Neuronal stem cell (in vitro differentiated cells): ENCODE measurements at places on chromosomes 16 and 17.

- H3K36me3 ChIP-seq, result peaks cover 28% of the 10 kb centered on the region
- H3K27me3 ChIP-seq, result no peaks in the 10 kb centered on the region
- H3K27ac ChIP-seq, result no peak overlapping the region
- no peak overlapping the region for H3K4me3 ChIP-seq
- no peak for DNase-seq
- H3K4me1 ChIP-seq, result no peaks in the 10 kb centered on the region
Measured at GRCh38 chr17:5413682-5414081, 5.8 kb downstream of the NUP88 start.

- H3K4me1 ChIP-seq, result peaks cover 13% of the 10 kb centered on the region
- H3K27ac ChIP-seq, result peak overlapping the region; percentile 79
- peak overlapping the region; percentile 75 for H3K4me3 ChIP-seq
- no peaks in the 10 kb centered on the region for H3K36me3 ChIP-seq
- peak; percentile 79 for DNase-seq
Measured at GRCh38 chr17:980406-981291, 1.1 kb upstream of the NXN start.

DNA sequence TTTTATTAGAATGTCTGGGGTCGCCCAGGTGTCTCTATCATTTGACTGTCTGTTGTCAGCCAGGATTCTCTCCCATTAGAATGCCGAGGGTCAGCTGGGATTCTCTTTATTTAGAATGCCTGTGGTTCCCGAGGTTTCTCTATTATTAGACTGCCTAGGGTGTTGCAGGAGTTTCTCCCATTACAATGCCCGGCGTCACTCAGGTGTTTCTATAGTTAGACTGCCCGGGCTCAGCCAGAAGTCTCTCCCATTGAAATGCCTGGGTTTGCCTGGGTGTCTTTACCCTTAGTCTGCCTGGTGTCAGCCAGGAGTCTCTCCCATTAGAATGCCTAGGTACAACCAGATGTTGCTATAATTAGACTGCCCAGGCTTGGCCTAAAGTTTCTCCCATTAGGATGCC, 2252.0 kb downstream of the TP53TG3F start:
- DNase-seq, result no peak
- H3K36me3 ChIP-seq, result no peaks in the 10 kb centered on the region
- H3K27me3 ChIP-seq, result no peaks in the 10 kb centered on the region
- no peaks in the 10 kb centered on the region for H3K4me1 ChIP-seq

DNA sequence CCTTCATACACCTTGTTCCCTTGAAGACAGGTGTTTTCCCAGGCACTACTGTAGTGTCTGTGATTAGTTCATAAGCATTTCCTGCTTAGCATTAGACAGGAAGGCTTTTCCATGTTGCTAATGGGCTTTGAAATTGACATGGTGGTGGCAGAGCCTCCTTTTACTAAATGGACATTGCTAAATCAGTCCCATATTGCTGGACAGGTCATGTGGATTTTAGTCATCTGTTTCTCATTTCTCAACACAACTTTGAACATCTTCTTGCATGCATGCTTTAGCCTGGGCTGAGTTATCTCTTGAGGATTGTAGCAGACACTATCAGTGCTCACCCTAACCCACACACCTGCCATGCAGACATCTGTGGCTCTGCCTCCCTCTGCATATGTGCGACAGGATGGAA, 13.7 kb upstream of the BCO1 start:
- no peak overlapping the region for H3K4me3 ChIP-seq
- no peak overlapping the region for H3K27ac ChIP-seq
- peaks cover 7% of the 10 kb centered on the region for H3K4me1 ChIP-seq
- DNase-seq, result no peak
- H3K36me3 ChIP-seq, result no peaks in the 10 kb centered on the region

DNA sequence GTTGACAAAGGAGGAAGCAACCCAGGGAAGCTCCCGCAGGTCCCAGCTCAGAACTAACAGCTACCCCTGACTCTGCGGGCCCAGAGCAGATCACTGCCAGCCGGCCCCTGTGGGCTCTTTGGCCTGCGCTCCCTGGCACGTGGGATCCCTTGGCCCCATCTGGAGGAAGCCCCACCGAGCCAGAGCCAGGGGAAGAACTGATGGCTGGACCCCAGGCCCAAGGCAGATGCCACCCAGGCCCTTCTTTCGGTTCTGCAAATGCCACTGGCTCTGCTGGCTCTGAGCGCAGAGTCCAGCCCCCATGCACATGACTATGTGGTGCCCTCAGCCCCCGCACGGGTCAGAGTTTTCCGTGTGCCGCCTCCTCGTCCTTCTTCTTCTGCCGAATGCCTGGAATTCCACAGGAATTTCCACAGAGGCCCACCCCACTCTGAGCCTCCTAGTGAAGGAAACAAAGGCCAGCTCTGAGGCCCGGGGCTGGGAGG, 35.8 kb upstream of the SNN start:
- H3K4me3 ChIP-seq, result no peak overlapping the region
- H3K27ac ChIP-seq, result peak overlapping the region; percentile 30
- H3K4me1 ChIP-seq, result peaks cover 11% of the 10 kb centered on the region
- H3K36me3 ChIP-seq, result no peaks in the 10 kb centered on the region
- H3K27me3 ChIP-seq, result peaks cover 2% of the 10 kb centered on the region

- peaks cover 28% of the 10 kb centered on the region for H3K4me1 ChIP-seq
- DNase-seq, result no peak
- H3K36me3 ChIP-seq, result no peaks in the 10 kb centered on the region
- no peak overlapping the region for H3K27ac ChIP-seq
Measured at GRCh38 chr16:85563515-85564276, 49.4 kb upstream of the GSE1 start.

- DNase-seq, result peak; percentile 83
- H3K4me1 ChIP-seq, result peaks cover 20% of the 10 kb centered on the region
- no peak overlapping the region for H3K4me3 ChIP-seq
- H3K27me3 ChIP-seq, result no peaks in the 10 kb centered on the region
Measured at GRCh38 chr17:57892146-57892819, 42.4 kb upstream of the MRPS23 start.

- no peaks in the 10 kb centered on the region for H3K4me1 ChIP-seq
- H3K27ac ChIP-seq, result no peak overlapping the region
- no peaks in the 10 kb centered on the region for H3K36me3 ChIP-seq
- H3K4me3 ChIP-seq, result no peak overlapping the region
Measured at GRCh38 chr17:73071066-73071999, 21.2 kb downstream of the SLC39A11 start.

DNA sequence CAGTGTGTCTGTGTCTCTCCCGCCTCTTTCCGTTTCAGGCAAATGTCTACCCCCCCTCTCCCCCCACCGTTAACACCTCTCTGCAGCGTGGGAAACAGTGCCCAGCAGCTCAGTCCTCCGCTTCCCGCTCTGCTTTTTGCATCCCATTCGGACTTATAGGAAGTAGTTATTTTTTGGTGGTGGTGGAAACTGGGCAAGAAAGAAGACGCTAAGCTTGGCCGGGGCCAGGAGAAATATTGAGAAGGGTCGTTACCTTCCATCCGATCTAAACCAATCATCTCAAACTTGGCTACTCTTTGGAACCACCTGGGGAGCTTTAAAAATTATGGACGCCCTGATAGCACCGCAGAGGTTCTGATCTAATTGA, 499 bp upstream of the HLF start:
- peak overlapping the region; percentile 42 for H3K4me3 ChIP-seq
- H3K27ac ChIP-seq, result no peak overlapping the region
- DNase-seq, result no peak
- H3K27me3 ChIP-seq, result peaks cover 40% of the 10 kb centered on the region
- H3K4me1 ChIP-seq, result peaks cover 11% of the 10 kb centered on the region
- no peaks in the 10 kb centered on the region for H3K36me3 ChIP-seq

- no peaks in the 10 kb centered on the region for H3K27me3 ChIP-seq
- no peaks in the 10 kb centered on the region for H3K36me3 ChIP-seq
- H3K27ac ChIP-seq, result no peak overlapping the region
- H3K4me1 ChIP-seq, result no peaks in the 10 kb centered on the region
- no peak for DNase-seq
- no peak overlapping the region for H3K4me3 ChIP-seq
Measured at GRCh38 chr17:33469911-33470310, 176.8 kb upstream of the ASIC2 start.

GRCh38 chr17:69607162-69607834, 192.8 kb downstream of the MAP2K6 start:
- H3K4me1 ChIP-seq, result peaks cover 5% of the 10 kb centered on the region
- H3K4me3 ChIP-seq, result no peak overlapping the region
- H3K27ac ChIP-seq, result peak overlapping the region; percentile 69
- peak; percentile 63 for DNase-seq
- H3K36me3 ChIP-seq, result no peaks in the 10 kb centered on the region

DNA sequence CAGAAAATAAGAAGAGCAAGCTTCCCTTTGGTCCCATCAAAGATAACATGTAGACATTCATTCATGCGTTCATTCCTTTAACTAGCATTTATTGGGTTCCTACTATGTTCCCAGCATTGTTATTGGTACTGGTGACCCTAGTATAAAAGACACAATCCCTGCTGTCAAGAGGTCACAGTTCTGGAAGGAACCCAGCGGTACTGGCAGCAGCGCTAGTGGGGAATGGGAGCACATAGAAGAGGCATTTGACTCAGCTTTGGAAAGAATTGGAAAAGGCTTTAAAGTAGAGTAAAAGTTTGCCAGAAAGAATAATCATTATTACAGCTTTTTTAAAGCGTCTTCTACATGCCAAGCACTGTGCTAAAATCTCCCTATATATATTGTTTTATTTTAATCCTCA, 41.7 kb upstream of the NF1 start:
- DNase-seq, result no peak
- peaks cover 5% of the 10 kb centered on the region for H3K27me3 ChIP-seq
- H3K27ac ChIP-seq, result no peak overlapping the region
- H3K36me3 ChIP-seq, result no peaks in the 10 kb centered on the region
- H3K4me3 ChIP-seq, result no peak overlapping the region

- H3K4me3 ChIP-seq, result no peak overlapping the region
- DNase-seq, result no peak
- peaks cover 3% of the 10 kb centered on the region for H3K4me1 ChIP-seq
- H3K27ac ChIP-seq, result no peak overlapping the region
- H3K27me3 ChIP-seq, result no peaks in the 10 kb centered on the region
Measured at GRCh38 chr17:37064206-37064605, 115.5 kb downstream of the AATF start.

DNA sequence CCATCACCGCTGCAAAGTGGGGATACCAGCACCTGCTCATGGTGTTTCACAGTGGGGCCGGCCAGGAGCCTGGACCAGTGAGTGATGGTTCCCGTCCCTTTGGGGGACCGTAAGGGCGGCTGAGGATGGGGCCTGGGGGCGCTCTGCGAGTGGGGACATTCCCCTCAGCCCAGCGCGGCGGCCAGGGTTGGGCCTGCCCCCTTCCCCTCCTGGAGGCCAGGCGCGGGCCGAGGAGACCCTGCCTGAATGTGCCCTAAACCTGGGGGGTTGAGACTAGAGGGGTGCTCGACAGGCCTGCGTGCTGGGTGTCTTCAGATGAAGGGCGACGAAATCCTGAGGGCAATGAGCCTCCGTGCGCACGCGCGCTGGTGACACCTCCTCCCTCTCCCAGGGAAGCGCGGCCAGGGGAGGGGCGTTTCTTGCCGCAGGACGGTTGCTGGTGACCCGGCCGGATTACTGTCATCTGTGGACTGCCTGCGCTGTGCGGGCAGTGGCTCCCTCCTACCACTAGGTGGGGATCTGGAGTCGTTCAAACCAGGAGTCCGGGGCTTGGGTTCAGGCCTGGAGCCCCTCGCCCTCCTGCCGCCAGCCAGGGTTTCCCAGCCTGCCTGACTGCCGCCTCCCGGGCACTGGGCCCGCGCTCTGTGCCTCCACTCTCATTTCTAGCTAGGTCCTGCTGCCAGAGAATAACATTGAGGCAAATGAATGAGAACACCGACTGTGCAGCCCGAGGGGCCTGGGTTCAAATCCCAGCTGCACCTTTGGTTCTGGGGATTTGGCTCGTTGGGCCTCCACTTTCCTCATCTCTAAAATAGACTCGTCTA, 17.1 kb downstream of the TBX2 start:
- peaks cover 37% of the 10 kb centered on the region for H3K27me3 ChIP-seq
- H3K4me3 ChIP-seq, result peak overlapping the region; percentile 63
- H3K36me3 ChIP-seq, result no peaks in the 10 kb centered on the region
- no peaks in the 10 kb centered on the region for H3K4me1 ChIP-seq

DNA sequence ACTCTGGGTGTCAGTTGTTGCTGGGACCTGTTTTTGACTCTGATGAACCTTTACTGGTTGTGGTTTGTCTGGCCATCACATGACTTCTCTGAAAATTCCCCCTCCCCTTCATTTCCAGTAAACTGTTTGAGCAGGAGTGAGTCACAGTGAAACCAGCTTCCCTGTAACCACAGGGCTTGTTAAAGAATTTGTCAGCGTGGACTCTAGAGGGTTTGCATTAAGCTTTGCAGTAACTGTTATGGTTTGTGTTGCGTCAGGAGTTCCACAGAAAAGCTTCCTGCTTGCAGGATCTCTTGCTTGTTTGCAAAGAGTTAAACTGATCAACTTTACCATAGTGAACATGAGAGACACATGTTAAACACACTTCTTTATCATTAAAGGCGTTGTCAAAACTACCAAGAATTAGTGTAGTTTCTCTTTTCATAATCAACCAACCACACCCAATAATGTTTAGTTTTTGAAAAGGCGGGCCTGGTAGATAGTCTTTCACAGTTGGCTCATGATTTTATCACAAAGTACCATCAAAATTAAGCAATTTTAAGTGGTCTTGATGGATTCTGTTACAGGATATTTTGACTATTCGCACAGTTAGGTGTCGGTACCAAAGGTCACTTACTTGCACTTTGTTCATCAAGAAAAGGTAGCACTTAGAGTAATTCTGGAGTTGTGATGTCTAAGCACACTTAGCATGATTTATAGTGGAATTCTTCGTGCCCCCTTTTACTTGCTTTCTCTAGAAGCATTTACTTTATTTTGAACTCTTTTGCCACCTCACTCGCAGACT, 79.3 kb downstream of the VMP1 start:
- peak overlapping the region; percentile 15 for H3K4me3 ChIP-seq
- H3K27me3 ChIP-seq, result no peaks in the 10 kb centered on the region
- H3K27ac ChIP-seq, result peak overlapping the region; percentile 4
- DNase-seq, result no peak
- peaks cover 2% of the 10 kb centered on the region for H3K4me1 ChIP-seq

- no peaks in the 10 kb centered on the region for H3K27me3 ChIP-seq
- H3K36me3 ChIP-seq, result peaks cover 9% of the 10 kb centered on the region
- H3K27ac ChIP-seq, result no peak overlapping the region
Measured at GRCh38 chr17:74779948-74780400, 3.8 kb upstream of the NAT9 start.
